ENCODE measurements at places on chromosomes 6 and 20.

DNA sequence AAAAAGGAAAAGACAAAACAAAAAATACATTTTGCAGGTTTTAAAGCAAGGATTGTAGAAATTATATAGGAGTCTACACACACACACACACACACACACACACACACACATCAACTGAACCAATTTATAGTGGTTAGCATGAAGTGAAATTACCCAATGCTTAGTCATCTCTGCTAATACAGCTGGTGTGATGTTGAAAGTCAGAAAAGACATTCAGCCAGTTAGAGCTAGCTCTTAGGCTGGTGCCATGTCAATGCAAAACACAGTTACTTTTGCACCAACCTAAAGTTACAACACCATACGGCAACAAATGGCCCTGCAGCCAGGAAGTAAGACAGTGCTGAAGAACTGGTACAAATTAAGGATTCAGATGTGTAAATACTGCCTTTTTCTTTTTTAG lies 15.2 kb downstream of the FAM210B start:
- peak; percentile 62 for DNase-seq

GRCh38 chr6:80402266-80402665 lies 295.8 kb downstream of the BCKDHB start:
- DNase-seq, result no peak

GRCh38 chr6:163889904-163890514 lies 475.5 kb downstream of the QKI start:
- no peak for DNase-seq

DNA sequence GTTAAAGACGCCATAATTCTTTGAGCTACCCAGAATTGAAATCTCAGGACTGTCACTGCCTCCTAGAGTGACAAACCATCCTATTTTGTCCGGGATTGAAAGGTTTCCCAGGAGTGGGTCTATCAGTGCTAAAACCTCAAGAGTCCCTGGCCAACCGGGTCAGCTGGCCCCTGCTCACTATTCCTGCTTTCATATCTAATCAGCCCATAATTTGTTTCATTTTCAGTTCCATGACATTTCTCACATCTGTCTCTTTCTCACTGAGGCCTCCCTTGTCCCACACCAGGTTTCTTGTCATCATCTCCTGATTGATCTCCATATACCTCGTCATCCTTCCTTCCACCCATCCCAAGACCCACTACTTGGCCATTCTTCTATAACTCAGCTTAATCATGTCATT lies 98.2 kb downstream of the SLC35B3 start:
- DNase-seq, result no peak

- peak; percentile 76 for DNase-seq
These were observed 75.5 kb downstream of the GPR6 start for GRCh38 chr6:110053395-110054240.

- DNase-seq, result no peak
These were observed 1.8 kb downstream of the OSBPL2 start for GRCh38 chr20:62240020-62240685.

DNA sequence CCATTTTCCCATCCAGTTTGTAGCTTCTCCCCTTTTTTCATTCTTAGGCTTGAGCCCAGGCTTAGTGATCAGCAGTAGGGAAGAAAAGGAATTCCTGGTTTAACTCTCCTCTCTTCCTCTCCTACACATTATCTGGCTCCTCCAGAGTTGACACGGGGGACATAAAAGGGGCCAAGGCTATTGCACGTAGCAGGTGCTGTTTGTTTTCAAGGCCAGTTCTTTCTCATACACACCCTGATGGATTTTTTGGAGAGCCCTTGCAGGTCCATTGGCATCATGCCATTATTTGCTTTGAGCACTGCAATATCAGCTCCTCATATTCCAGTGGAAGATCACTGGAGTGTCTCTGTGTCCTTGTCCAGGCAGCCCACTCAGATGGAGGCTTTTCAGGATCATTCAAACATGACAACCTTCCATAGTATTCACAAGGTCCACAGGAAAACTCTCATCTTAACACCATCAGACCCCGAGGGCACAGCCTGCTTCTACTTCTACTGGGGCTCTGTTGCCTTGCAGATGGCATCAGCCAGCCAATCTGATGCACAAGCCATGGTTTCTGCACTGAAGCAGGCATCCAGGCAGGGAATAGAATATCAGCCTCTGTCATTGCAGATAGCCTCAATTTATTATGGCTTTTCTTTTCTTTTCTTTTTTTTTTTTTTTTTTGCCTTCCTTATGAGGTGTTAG lies 18.8 kb downstream of the PLCB4 start:
- no peak for DNase-seq

DNA sequence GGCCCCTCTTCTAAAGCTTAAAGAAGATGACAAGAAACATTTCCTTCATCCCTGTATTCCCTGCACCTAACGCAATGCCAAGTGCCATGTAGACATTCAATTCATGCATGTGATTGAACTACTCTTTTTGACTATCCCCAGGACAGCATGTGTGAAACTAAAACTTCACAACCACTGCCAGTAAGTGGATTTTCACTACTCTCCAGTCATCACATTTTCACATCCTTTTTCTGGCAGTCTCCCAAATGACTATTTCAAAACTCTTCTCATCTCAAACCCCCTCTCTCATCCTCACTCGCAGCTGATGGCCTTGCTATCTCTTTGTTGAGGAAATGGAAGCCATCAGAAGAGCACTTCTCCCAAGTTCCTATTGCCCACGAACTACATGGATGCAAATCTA lies 122.6 kb downstream of the OPRM1 start:
- DNase-seq, result no peak

- no peak for DNase-seq
These were observed 1378.6 kb upstream of the DEFB115 start for GRCh38 chr20:29878777-29879442.

DNA sequence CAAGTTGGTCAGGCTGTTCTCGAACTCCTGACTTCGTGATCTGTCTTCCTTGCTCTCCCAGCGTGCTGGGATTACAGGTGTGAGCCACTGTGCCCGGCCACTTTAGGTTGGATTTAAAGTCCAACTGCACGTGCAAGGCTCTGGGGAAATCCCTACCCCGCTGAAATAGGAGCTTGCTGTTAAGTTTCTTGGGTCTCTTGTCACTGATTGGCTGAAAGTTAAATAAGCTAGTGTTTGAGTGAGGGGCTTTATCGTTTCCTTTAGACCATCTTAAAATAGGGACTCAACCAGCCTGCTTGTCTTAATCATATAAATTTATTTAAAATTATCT lies 11.1 kb upstream of the SERINC1 start:
- DNase-seq, result peak; percentile 35

DNA sequence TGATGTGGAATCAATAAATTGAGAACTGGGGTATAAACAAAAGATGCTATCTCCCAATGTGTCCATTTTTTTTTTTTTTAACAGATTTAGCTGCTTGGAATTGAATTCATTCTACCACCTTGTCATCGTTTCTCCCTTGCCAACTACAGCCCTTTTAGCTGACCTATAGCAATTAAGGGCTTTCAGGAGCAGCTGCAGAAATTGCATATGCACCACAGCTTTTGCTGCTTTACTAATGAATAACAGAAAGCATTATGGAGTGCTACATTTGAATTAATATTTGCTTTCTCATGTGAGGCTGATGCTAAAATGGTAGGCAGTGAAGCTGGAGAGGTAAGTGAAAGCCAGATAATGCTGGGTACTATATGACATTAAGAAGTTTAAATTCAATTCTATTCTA lies 5.7 kb downstream of the SESN1 start:
- DNase-seq, result no peak

DNA sequence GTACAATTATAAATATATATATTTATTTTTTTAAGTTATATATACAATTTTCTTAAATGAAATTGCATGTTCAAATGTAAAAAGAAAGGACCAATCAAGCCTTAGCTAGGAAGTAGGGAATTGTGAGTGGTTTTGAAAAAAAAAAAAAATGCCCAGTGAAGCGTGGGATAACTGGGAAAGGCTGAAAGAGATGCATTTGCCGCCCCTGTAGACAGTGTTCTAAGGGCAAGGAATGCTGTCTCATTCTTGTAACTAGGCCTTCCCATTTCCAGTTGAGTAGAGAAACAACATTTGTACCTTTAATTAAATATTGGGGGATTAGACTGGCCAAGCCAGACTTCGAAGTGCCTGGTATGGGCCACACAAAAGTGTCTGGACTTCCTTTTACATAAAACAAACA lies 430.1 kb upstream of the SLC35B3 start:
- no peak for DNase-seq

- no peak for DNase-seq
These were observed 2.1 kb downstream of the MYL9 start for GRCh38 chr20:36543184-36544133.

Data from hepatocyte (in vitro differentiated cells).